Cerebellum (tissue), 4 donors: ENCODE measurements at places on chromosomes 6 and 20. TPM values are rescaled to one million over a fixed set of nuclear protein-coding genes. Genes with fewer than 3 reads are reported as not detected.

DNA sequence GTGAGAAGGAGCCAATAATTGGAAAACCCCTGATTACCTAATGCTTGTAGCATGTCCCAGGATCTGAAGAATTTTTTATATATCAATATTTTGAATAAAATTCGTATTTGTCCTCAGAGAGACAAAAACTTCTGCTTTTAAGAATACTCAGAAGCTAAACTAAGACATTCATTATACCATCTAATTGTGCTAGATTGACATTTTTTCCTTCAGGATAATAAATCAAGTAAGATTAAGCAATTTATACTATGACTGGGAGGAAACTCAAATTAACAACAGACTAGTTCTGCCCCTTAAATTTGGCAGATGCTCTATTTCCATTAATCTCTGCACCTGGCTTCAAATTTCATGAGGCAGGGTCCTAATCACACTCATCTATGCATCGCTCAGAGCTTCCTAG lies 291.4 kb downstream of the PLCB1 start:
- no peak for DNase-seq

The BACH2 gene
- total RNA-seq: 23.6 TPM

DNA sequence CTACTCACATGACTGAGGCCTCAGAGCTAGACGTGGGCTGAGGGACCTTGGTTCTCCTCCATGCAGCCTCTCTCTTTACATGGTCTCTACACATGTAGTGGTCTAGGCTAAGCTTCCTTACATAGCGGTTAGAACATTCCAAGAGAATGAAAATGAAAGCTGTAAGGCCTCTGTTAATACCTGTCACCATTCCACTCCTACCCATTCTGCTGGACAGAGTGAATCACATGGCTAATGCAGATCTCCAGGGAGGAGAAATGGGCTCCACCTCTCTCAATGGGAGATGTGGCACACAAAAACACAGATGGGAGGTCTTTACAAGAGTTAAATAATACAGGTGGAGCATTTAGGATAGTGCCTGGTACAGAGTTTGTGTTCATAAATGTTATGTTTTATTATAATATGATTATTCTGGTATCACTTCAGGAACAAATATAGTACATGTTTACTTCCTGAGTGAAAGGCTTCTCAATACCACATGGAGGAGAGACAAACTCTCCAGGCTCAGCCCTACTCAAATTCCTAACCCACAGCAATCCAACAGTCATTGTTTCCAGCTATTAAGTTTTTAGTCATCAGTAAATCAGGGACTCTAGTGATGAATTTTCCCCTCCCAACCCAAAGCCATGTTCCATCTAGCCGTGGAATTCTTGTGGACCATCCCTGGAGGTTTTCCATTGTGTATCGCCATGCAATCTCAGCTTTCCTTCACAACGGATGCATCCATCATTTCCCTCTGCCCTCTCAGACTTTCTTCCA lies 57.9 kb downstream of the ISM1 start:
- DNase-seq: no peak

- DNase-seq: no peak
Observed at GRCh38 chr20:13260650-13261279, 39.7 kb downstream of the ISM1 start.

- DNase-seq: no peak
Observed at GRCh38 chr6:105459864-105460263, 57.0 kb upstream of the PREP start.
